Activated CD4-positive, CD25-positive, alpha-beta regulatory T cell treated with anti-CD3 and anti-CD28 coated beads, Interleukin-2, amount 50 U/mL, for 16 hours (primary cell): ENCODE measurements at places on chromosomes 1 and 21.

- DNase-seq: no peak
Observed at GRCh38 chr21:46052703-46053651, 44.9 kb upstream of the COL6A2 start.

DNA sequence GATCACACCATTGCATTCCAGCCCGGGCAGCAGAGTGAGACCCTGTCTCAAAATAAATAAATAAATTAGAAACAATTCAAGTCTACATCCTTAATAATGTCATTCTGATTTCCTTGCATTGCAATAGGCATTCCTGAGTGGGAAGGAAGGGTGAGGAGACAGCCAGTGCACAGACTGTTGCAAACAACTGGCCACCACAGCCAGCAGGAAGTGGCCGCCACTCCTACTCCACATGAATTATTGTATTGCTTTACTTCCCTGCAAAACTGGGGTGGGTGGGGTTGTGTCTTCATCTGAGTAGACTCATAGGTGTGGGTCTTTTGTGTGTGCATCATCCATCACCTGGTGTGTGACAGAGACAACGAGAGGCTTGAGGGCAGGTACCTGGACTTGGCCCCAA is 60.1 kb downstream of the OPTC start:
- no peak for DNase-seq

DNA sequence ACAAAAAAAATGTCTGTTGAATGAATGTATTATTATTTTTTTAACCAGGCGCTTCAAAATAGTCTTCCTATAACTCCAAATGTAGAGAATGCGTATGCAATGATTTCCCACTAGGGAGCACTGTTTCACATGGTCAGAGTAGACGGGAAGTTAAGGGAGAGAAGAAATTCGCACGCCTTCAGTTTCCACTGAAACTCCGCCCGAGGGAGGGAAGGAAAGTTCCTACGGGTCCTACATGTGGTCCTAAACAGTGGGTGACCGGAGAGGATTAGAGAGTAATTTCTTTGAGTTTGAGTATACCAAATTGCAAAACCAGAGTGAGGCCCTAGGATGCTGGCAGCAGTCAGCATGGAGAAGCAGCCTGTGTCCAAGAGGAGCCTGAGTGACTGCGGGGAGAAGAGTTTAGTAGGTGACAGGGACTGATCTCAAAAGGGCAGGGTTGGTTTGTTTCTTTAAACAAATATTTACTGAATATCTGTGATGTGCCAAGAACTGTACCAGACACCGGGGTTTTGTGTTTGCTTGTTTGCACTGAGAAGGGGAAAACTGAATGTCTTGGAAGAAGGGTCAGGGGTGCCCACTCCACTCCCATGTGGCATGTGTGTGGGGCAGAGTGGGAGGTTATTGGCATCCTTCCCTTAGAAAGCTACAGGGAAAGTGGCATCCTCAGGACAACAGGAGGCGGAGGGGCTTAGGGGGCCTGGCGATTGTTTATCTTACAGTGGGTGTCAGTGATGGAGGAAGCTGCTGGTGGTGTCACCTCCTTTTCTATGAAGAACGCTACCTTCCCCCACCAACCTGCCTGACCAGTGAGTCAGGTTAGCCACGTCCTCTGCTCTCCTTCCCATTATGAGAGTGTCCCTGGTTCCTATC is 22.8 kb downstream of the RNU5D-1 start:
- DNase-seq: no peak

- no peak for DNase-seq
Observed at GRCh38 chr21:33816174-33816573, 99.4 kb downstream of the ATP5PO start.

DNA sequence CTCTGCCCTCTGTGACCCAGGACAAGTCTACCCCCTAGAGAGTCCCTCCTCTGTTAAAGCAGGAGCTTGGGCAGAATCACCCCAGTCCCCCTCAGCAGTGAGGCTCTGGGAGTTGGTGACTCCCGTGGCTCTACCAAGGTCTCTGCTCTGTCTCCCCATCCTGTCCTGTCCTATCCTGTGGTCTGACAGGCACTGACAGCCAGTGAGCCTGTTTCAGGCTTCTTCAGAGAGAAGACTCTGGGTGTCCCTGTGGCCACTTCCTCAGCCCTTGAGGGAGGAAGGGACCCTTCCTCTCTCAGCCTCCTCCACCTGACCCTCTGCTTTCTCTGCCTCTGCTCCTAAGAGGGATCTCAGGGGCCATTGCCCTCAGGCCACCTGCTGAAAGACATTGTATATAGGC is 148.7 kb downstream of the FCRL5 start:
- DNase-seq: no peak

- DNase-seq: no peak
Observed at GRCh38 chr1:214155987-214156625, 124.9 kb upstream of the SMYD2 start.

DNA sequence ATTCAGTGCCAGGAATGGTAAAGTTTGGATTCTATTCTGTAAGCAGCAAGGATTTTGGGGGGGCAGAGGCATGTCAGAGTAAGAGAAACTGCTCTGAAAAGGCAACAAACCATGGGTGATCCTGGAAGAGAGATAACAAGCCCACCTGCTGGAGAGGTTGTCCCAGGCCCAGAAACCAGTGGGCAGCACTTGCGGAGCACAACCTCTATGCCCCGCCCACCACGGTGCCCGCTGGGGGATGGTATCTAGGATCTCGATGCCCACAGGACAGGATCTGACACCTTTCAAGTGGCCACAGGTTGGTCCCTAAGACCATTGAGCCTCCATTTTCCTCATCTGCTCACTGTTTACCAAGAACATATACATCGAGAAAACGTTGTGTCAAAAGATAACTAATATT is 20.3 kb upstream of the MUL1 start:
- DNase-seq: no peak

GRCh38 chr1:181516706-181517105 is 33.4 kb downstream of the CACNA1E start:
- DNase-seq: no peak

DNA sequence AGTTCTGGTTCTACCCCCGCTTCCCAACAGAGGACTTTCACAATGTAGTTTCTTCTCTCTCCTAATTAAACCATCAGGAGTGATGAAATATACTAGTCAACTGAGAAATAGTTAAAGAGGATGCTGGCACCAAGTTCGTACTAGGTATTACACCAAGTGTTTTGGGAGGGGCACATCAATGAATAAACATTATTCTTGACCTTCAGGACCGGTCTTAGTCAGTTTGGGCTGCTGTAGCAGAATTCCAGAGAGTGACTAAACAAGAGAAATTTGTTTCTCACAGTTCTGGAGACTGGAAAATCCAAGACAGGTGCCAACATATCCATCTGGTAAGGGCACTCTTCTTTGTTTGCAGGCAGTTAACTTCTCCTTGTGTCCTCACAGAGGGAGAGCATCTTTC is 103.8 kb downstream of the SPATA17 start:
- no peak for DNase-seq
